NCI-H1417 treated with DMSO at 0.1 percent for 48 hours (cell line): ENCODE measurements at places on chromosomes 16 and 17.

- no peak for DNase-seq
Measured at GRCh38 chr16:87015021-87015420, 302.2 kb downstream of the C16orf95 start.

DNA sequence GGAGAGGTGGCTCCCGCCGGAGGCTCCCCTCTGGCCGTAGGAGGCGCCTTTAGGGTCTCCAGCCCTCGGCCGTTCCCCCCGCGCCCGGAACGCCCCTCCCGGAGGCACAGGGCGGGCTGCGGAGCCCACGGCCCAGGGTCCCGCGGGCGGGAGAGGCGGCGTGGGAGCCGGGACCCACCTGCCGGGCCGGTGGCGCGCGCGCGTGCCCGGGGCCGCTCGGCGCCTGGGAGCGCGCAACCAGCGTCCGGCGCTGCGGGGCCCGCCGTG lies at the start of gene MIF4GD:
Gene MIF4GD (minus strand): TSS at position 266 of the 267 bp plus-strand sequence. CDS start 1,036 bp downstream, outside the sequence.
- DNase-seq = no peak

DNA sequence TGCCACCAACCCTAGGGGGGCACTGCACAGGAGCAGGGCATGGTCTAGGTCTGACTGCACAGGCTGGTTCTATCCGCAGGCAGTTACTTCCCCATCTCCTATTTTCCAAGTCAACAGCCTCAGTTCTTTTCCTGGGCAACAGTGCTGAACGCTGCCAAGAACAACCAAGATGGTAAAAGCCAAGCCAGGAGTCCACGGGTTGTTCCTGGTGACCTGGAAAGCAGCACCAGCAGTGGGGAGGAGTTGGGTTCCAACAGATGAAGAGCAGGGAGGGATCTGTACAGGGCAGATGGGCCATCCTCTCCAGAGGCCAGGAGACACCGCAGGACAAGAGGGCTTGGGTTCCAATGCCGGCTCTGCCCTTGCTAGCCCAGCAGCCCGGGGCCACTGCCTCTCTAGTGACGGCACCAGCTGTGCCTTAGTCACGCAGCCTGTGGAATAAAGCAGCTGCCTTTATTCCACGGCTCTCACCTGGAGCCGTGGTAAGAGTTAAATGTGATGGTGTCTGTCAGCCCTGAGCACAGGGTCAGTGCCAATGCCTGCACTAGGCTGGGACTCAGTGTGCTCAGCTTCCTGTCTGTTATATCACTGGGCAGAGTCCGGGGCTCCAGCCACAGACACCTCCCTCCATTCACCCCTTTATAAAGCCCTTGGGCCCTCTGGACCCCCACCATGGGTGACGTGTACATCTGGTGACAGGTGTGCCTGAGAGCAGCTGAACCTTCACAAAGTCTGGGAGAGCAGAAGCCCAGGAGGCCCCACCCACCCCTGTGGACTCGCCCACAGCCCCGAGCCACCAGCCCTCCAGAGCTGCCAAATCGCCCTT lies 44.9 kb downstream of the MARF1 start:
- DNase-seq = no peak

- no peak for DNase-seq
Measured at GRCh38 chr16:17303101-17303500, 167.7 kb downstream of the XYLT1 start.

DNA sequence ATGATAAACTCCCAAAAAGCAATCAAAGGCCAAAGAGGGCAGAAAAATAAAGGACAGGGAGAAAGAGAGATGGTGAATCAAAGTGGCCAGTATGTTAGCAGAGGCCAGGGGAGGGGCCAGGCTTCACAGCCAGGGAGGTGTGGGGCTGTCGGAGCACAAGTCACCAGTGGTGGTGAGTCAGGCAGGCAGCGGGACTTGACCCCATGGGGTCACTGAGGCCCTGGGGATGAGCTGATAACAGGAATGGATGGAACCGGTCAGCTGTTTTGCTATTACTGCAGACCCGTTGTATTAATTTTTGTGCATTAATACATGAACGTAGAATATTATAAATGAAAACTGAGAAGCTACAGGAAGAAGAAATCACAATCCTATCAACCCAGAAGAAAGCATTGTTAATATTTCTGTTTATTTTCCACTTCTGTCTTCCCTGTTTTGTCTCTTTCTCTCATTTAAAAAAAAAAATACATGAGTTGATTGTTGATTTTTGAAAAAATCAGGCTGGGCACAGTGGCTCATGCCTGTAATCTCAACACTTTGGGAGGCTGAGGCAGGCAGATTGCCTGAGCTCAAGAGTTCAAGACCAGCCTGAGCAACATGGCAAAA lies 106.9 kb downstream of the SOCS1 start:
- DNase-seq = no peak

DNA sequence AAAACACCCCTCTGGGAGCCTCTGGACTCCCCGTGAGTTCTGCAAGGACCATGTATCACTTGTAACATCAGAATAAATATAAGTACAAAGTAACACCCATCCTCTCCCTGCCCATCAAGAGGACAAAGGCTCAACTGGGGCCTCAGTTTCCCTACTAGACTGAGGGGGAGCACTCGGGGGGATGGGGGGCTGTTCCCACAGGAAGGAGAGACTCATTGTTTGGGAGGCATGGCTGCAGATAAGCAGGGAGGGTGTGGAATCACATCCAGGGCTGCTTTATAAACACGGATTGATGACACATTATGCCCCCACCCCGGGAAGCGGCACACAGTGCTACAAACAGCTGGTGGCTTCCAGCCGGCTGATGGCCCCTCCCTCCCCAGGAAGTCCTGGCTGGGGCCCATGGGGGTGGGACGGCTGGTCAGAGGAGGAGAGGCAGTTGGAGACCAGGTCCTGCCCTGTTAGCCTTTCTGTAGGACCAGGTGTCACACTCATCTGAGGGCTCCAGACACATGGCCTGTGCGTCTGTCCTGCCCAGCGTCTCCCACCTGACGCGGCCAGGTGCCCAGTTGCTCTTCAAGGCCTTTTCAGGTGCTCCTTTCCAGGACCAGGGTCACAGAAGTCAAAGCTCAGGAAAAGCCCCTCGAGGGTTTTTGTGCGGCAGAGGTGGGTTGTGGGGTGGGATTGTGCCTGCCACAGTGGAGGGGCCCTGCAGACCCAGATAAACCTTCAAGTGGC lies 1.3 kb upstream of the MPG start:
- no peak for DNase-seq

DNA sequence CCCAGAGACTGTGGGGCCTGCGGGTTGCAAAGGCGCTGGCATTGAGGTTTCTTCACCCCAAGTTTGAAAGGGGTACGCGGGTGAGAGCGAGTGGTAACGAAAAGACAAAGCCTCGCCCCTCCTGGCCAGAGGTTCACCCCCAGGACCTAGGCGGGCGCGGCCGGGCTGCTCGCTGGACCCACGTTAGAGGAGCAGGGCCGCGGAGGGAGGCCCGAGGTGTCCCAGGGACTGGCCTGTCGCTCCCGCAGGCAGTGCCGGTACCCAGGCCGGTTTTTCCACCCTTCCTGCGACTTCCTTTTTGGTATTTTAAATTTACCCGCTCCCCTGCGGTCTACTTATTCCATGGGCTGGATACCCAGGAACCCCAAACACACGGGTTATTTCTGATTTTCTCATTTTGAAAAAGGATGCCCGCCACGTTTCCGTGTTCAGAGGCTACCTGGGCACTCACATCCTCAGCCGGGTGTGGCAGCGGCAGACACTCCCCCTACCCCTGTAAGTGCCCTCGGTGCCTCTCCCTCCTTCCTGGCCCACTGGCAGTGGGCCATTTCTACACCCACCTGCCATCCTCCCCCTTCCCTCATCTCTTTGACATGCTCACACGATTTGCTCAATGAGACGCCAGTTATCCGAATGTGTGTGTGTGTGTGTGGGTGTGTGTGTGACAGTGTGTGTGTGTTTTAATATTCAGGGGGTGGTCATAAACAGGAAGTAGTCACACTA lies 1.6 kb upstream of the FOXL1 start:
- no peak for DNase-seq

- no peak for DNase-seq
Measured at GRCh38 chr16:1548233-1548632, 14.8 kb downstream of the TMEM204 start.

DNA sequence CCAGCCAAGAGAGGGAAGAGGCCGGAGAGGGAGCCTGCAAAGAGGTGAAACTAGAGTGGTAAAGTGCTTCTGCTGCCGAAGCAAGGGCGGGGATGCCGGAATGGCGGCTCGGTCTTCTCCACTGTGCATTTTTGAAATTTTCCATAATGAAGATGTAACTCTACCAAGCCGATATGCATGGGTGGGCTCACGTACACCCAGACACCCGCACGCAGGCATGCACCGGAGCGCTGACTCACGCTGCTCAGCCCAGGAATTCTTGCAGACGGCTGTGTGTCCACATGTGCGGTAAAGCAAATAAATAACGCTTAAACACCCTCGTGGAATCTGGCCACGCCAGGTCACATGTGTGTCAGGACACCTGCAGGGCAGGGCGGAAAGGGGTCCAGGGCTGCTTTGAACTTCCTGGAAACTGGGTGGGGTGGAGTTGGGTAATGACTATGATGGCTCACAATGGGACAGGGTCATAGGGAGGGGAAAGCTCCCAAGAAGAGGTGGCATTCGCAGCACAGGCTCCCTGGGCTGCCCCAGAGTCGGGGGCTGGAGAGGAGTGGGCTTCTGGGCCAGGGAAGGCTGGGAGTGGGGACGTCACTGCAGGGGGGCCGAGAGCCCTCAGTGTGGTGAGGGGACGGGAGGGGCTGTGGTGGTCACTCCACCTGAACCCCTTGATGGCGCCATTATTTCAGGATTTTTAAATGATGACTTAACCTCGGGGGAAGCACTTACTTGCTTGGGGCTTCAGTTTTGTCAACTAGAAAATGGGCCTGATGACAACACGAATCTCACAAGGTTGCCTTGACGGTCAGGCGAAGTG lies 265.5 kb downstream of the PARN start:
- no peak for DNase-seq

GRCh38 chr17:31549121-31549524 lies 157.6 kb downstream of the RAB11FIP4 start:
- no peak for DNase-seq

- DNase-seq = no peak
Measured at GRCh38 chr16:13708347-13709120, 211.4 kb upstream of the ERCC4 start.

DNA sequence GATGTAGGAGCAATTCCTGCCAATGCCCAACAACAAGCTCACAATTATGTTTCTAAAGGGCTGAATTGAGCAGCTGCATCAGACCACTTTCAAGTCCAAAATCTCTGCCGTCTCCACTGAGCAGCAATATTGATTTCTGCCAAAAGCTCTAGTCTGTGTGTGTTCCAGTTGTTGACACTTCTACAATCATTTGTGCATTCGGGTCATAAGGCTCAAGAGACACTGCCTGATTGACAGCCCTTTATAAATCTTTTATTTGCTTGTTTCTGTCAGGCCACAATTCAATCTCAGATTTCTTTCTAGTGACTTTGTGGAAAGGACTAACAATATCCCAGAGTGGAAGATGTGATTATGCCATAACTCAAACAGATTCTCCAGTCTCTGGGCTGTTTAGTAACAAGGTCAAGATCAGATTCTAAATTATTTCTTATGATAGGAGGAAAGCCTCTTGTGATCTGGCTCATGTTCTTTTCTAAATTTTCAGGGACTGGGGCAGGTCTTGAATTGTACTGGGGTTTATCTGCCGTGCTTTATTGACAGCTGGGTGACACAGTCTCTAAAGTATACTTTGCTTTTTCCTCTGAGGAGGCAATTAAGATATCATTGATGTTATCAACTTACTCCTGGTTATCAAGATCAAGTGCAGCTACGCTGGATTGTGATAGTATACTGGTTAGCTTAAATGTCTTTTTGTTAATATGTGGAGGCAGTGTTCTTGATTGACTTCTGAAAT lies 377.1 kb downstream of the CNTNAP4 start:
- no peak for DNase-seq

DNA sequence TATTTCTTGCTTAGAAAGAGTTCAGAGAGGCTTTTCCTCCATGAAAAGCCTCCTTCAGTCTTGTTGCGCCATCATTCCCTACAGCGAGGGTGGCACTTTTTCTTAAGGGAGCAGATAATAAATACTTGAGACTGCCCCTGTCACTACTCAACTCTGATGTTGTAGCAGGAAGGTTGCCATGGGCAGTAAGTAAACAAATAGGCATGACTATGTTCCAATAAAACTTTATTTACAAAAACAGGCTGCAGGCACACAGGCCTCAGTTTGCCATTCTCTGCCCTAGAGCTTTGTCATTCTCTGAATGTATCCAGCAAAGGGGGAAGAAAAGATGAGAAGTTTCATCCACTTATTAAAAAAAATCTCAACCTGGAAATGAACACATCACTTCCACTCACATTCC lies 60.4 kb downstream of the MYOCD start:
- no peak for DNase-seq

GRCh38 chr17:8459107-8459506 lies 23.4 kb downstream of the NDEL1 start:
- DNase-seq = peak; percentile 28

- no peak for DNase-seq
Measured at GRCh38 chr17:40551879-40552768, 13.1 kb downstream of the CCR7 start.

DNA sequence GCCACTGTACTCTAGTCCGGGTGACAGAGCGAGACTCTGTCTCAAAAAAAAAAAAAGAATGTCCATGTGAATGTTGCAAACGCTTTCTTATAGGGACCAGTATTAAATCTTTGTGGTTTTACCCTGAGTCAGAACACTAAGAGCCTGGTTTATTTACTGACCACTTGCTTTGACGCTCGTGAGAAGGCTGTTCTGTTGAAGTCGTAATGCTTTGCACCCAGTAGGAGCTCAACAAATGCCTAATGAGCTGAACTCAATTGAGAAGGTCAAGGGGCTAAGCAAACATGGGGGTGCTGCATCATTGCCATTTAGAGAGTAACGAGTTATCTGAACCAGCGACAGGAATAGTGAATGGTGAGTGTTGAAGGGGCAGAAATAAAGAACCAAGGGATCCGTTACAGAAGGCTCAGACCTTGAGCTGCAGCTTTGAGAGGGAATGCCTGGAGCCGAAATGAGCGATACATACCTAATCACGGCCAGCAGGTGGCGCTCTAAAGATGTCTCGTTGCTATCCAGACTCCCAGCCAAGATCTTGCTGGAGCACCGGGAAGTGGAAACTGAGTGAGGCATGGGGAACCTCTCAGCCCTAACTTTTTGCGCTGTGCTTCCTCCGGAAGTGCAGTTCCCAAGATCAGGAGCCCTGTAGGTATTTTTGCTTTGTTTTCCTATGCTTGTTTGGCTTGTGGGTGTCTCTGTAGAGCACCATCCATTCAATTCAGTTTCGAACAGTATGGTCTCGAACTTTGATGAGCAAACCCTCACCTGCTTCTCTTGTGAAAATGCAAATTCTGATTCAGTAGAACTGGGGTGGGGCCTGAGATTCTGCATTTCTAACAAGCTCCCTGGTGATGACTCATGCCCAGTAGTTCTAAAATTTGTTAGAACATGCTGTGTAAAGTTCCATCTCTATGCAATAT lies 12.6 kb upstream of the RNF222 start:
- DNase-seq = peak; percentile 5

- DNase-seq = no peak
Measured at GRCh38 chr16:3841729-3842508, 38.6 kb downstream of the CREBBP start.

- no peak for DNase-seq
Measured at GRCh38 chr16:8718851-8719680, 44.6 kb downstream of the ABAT start.

GRCh38 chr17:48579760-48580554 lies 1.8 kb upstream of the HOXB4 start:
- no peak for DNase-seq
